ENCODE measurements at places on chromosomes 2 and 18.

GRCh38 chr18:79382681-79383387 is 12.9 kb upstream of the NFATC1 start:
- no peak for DNase-seq

DNA sequence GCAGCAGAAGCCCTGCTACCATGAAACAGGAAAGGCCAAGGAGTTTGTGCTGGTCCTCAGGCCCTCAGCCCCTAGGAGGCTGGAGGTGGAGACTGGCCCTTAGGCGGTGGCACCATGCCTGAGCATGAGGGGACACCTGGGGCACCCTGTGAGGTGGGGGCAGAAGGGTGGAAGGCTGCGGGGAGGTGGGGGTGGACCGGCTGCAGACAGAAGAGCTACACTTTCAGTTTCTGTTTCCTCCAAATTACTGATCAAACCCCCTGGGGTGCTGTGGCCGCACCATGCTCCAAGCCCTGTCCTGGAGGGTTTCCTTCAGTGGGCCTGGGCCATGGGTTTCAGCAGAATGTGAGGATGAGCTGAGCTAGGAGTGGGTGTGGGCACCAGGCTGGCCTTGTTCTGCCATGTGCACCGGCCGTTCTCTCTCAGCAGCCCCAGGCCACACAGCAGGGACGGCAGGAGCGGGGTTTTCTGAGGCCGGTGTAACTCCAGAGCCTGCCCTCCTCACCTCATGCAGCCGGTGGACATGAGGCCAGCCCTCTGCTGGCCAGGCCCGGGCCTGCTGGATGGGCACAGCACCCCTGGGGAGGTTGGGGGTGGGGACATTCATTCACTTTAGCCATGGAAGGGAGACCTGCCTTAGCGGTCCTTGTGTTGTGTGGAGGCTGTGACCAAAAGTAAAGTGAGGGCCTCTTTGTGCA is 51.5 kb downstream of the PLEKHB2 start:
- no peak for DNase-seq

DNA sequence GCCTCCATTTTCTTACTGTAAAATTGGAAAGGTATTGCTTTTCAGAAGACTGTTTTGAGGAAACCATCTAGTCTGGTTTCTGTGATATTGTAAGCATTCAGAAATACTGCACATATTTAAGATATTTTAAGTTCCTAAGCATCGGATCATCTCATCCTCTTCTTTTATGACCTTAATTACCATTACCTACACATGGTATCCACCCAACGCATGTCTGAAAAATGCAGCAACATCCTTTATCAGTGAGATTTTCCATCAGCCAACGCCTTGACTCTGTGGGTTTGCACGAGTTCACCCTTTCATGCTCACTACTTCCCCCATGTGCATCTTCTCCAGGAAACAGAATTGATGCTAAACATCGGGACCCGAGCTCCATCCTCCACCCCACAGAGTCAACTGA is 84.3 kb downstream of the COL4A4 start:
- DNase-seq, result no peak

DNA sequence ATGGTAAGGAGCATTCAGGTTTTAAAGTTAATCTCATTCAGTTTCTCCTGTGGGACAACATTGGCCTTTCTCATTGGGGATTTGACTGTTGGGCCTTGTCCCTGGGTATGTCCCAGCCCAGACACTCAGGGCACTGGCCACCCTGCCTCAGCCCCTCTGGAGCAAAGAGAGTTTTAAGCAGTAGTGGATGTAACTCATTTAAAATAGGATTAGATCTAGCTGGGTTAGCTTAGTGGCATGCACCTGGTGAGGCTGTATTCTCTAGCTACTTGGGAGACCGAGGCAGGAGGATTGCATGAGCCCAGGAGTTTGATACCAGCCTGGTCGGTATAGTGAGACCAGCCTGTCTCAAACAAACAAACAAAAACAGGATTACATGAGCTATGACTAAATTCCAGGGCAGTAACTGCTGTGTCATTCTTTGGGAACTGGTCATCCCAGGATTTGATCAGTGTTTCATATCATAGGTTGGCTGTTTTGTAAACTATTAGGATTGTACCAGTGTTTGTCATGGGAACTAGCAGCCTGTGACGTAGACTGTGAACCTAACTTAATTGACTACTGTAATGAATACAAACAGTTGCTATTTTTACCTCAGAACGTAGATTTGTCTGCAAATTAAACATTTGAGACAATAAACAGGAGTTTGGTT is 12.5 kb downstream of the INPP4A start:
- no peak for DNase-seq

DNA sequence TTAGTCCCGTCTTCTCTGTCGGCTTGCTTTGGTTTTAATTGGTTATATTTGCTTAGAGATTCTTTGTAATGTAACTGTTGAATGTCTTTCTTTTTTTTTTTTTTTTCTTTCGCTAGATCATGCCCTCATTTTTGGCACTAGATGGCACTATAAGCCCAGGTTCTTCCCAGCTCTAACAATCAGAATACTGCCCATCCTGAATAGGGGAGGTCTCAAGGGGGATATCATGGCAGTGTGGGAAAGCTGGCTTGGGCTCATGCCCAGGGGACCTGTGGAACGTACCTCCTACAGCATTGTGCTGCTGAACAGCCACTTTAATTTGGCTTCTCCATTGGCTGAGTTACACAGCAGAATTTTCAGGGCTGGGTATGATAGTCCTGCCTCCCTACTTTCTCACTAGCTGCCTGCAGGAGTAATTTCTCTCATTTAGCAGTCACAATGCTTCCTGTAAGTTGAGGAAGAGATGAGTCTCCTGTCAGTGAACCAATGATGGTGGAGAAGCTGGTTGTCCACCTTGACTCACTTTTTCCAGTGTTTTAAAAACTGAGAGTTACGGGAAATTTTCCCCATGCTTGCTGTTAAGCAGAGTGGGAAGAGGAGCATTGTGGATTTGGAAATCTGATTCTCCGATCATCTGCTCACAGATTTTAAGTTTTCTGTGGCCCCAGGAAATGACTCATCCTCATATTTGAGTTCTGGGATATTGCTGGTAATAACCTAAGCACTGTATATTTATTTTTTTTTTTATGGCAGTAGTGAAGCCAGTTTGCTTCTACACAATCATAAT is 47.2 kb downstream of the RAD51AP2 start:
- no peak for DNase-seq

DNA sequence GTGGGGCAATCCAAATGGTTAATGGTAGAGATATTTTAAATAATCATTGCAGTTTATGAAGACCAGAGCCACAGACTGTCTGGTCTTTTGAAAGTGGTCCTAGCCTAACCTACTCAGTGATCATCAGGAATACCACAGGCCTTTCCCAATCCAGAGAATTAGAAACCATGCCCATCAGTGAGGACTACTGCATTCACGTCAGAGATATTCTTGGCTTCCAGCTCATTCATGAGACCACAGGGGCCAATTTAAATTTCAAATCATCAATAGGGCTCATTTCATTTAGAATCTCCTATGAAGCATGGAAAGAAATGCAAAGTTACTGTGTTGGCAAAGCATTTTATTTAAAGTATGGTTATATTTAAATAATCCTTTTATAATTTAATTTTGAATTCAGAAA is 362.3 kb upstream of the KCNJ3 start:
- no peak for DNase-seq

GRCh38 chr2:28349546-28350165 is 43.0 kb upstream of the FOSL2 start:
- no peak for DNase-seq

DNA sequence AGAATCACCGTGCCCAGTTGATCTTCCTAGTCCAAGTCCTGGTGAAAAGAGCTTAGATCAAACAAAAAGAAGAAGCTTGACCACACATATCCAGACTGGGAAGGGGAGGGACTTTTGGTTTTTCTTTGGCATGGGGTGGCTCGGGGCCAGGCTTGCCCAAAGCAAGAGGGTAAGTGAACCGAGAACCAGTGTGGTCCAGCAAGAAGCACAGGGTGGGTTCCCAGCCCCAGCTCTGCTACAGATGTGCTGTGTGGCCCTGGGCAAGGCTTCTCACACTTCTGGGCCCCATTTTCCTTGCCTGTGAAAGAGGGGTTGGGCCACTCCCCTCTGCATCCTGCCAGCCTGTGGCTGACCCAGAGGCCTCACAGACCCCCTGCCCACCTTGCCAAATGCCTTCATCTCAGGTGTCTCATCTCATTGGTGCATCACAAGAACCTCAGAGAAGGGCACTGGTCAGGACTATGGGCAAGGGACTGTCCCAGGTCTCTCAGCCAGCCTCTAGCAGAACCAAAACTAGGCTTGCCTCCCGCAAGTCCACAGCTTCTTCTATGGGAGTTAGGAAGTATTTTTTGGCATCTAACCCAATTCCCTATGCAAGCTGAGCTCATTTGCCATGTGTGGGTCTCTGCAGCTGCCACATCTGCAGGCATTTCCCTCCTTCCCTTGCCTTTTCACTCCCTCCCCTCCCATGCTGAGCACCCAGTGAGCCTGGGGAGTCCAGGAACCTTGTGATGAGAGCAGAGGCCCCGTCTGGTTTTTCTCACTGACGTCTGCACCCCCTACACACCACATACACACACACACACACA is 6.9 kb downstream of the ATP6V1B1 start:
- no peak for DNase-seq

- DNase-seq, result no peak
Observed at GRCh38 chr2:118097657-118098056, 9.4 kb downstream of the INSIG2 start.

DNA sequence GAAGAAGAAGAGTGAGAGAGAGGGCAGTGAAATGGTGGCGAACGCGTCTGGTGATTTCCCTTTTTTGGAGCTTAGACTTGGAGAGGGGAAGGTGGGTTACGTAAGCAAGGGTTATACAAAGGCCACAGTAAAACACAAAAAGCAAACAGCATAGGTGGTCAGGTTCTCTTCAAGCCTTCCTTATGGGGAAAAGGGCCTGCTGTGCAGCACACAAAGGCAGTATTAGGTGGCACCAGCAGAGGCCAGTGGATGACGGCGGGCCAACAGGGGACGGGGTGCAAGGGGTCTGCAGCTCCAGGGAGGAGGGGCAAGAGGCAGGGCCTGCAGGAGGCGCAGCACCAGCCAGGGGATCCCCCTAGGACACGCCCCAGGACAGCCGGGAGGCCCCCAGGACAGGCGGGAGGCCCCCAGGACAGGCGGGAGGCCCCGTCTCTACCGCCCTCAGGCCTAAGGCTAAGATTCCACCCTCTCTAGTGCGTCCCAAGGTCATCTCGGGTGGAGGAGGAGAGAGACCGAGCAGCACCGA is 32.6 kb upstream of the NPC1 start:
- no peak for DNase-seq

DNA sequence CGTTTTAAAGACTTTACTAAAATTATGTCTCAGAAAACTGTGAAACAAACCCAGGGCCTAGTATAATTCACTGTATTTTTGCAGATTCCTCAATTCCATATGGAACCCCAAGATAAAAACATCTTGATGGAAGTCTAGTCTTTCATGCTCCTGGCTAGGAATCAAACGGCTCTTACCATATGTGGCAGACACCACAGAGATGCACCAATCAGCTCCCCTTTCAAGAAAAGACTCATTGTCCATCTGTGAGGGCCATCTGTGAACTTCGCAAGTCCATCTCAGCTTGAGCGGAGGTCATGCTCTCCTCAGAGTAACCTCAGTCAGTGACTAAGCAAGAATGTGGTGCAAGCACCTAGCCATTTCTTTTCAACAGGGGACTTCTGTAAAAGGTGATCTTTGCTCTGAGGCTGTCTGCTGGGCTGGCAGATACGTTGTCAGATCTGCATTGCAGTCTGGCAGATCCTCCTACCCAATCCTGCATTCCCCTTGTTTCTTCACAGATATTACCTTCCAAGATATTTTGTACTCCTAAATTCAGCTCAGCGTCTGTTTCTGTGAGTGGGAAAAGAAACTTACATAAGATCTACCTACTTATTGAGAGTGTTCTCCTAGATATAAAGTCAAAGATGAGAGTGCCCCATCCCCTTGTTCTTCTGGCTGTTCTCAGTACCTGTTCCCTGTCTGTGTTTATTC is 419.3 kb downstream of the SPAG16 start:
- DNase-seq, result no peak

- no peak for DNase-seq
Observed at GRCh38 chr2:240569523-240569997, 1.3 kb downstream of the RNPEPL1 start.

DNA sequence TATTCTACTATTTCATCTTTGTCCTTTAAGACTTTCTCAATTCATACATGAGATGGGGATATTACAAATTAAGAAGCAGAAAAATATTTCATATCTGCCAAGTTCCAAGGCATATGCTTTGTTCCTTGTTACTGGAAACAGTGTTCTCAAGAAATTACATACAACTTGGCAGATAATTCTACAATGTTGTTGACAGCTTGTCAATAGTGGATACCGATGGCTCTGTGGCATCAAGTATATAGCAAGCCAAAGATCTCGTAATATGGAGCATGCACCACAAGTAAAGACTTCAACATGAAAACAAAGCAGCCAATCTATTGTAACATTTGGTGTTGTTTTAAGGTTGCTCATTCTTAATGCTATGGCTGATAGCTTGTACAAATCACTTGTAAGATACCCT is 598.2 kb upstream of the KLHL29 start:
- no peak for DNase-seq

GRCh38 chr2:150997066-150997465 is 264.6 kb downstream of the RBM43 start:
- DNase-seq, result no peak

All from cortex of kidney (tissue), 1 donor.